ENCODE measurements at places on chromosomes 13 and 19.

DNA sequence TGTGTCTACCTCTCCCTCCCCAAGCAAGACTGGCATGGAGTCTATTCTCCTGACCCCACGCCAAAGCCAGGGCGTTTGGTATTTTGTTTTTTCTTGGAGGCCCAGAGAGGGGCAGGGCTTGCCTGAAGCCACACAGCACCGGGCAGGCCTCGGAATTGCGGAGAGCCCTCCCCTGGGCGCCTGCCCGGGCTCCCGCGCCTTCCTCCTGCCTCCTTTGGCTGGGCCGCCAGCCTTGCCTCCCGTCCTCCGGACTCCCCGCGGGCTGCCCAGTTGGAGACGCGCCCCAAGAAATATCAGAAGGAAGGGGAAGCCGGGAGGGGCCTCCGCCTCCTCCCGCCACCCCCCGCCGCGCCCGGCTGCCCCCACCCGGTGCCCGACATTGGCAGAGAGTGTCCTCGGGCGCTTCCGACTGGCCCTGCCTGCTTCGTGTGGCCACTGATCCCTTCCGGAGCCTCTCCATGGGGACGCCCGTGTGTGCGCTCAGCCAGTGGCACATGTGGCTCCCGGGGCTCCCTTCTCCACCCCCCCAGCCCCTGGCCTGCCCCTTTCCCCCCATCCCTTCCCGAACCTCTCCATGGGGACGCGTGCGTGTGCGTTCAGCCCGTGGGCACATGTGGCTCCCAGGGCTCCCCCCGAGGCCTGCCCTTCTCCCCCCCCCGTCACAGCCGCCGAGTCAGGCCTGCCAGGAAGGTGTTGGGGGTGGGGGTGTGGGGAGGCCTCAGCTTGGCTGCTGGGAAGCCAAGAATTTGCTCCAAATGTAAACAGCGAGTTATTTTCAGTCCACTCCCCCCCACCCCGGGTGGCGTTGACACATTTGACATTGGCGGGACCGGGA lies 37.3 kb downstream of the NFIC start:
- no peak for DNase-seq

GRCh38 chr13:43309311-43309710 lies 285.9 kb downstream of the DNAJC15 start:
- no peak for DNase-seq

DNA sequence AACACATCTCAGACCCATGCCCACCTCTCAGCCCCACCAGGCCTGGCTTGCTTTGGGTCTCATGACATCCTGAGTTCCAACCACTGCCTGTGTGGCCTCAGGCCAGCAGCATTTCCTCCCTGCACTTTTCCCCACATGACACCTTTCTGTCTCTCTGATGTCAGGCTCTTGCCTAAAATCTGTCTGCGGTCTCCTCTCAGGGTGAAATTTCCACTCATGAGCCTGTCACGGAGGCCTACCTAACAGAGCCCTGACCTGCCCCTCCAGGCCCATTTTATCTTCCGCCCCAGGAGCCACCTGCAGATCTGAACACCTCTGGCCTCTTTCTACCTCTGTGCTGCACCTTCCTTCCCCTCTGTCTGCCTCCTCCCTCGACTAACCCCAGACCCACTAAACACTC lies 93.5 kb downstream of the ZDHHC20 start:
- no peak for DNase-seq

GRCh38 chr13:24997367-24997967 lies 98.5 kb upstream of the PABPC3 start:
- DNase-seq = no peak

DNA sequence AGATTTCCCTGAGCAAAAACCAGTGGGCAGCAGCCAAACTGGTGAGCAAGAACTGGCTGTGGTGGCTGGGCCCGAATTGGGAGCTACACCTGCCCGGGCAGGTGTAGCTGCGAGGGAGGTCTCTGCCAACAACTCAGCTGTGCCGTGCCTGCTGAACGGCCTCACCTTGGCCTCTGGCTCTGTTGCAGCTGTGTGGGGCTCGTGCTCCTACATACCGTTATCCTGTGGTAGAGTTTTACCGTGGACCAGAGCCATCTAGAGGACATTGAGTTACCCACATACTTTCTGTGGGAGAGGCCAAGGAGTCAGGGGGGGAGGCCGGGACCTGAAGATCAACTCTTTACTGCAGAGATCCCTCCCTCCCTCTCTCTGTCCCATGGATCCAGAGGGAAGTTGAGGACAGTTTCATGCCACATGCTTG lies 113.2 kb downstream of the TM9SF2 start:
- no peak for DNase-seq

DNA sequence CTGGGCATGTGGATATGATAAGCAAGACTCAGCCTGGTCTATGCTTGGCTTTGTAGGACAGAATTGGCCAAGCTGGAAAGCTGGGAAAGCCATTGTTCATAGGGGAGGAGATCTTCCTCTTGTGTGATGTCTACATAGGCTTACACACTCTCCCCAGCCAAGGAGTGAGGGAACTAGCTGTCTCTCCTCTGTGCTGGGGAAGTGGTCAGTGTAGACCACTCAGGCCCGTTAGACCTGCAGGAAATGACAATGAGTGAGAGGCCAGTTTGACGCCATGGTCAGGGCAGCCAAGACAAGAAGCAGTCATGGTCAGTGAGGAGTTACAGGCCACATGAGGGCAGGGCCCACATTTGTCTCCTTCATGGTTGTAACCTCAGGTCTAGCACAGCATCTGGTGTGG lies 159.1 kb upstream of the KL start:
- no peak for DNase-seq

- no peak for DNase-seq
Observed at GRCh38 chr13:83311886-83312577, 570.2 kb downstream of the SLITRK1 start.

- no peak for DNase-seq
Observed at GRCh38 chr19:55673889-55674288, 1.1 kb upstream of the EPN1 start.

GRCh38 chr19:6060600-6061375 lies 49.5 kb downstream of the RFX2 start:
- DNase-seq = no peak

GRCh38 chr19:45881909-45882528 lies 3.9 kb downstream of the IRF2BP1 start:
- no peak for DNase-seq

DNA sequence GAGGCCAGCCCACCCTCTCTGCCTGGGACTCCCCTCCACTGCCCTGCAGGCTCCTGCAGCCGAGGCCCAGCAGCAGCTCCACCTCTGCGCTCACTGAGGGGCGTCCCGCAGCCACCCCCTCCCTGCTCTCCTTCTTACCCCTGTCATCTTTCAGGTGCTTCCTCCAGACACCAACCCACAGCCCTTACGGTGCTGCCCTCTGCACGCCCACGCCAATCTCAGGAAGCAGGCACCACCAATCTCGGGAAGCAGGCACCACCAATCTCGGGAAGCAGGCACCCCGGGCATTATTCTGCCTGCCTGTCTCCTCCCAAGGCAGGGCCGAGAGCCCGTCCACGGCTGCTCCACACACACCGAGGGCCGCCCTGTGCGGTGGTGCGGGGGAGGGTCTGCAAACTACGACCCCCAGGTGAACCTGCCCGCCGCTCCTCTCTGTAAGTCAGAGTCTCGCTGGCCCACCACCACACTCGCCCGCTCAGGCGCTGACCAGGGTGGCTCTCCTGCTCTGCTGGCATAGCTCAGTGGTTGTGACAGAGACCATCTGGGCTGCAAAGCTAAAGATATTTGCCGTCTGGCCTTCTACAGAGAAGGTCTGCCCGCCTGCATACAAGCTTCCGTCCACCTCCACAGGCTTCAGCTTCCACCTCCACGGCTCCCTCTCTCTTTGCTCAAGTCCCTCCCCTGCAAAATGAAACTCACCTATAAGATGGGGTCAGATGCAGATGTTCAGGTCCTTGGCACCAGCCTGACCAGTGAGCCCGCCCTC lies 2.9 kb downstream of the LSM7 start:
- DNase-seq = no peak

DNA sequence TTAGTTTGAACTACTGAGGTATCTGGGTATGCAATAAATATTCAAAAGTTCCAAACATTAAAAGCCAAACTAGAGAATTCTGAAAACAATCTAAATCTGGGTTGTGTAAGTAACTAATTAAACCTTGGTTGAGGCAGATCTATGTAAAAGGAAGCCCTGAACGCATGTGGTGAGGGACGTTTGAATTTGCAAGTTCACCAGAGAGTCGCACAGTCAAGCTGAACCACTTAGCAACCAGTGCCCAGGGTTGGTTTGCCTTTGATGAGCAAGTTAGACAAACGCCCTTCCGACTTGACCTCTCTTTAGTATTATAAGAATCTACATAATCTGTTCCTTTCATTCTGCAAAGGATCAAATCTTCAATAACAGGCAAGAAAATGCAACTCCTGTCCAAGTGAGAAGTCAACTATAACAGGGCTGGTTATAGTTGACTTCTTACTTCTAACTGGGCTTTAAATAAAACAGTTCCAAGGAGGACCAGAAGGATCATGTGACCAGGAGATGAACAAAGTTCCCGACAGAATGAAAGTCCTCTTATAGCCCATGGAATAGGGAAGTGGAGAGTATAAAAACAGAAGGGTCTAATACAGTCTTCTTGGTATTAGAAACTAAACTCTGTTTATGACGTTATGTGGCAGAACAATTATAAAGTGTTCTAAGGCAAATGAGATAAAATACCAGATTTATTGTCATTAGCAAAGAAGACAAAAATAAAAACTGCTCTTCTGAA lies 40.6 kb downstream of the PHF11 start:
- no peak for DNase-seq

- no peak for DNase-seq
Observed at GRCh38 chr13:56888455-56888854, 252.3 kb upstream of the PRR20A start.

DNA sequence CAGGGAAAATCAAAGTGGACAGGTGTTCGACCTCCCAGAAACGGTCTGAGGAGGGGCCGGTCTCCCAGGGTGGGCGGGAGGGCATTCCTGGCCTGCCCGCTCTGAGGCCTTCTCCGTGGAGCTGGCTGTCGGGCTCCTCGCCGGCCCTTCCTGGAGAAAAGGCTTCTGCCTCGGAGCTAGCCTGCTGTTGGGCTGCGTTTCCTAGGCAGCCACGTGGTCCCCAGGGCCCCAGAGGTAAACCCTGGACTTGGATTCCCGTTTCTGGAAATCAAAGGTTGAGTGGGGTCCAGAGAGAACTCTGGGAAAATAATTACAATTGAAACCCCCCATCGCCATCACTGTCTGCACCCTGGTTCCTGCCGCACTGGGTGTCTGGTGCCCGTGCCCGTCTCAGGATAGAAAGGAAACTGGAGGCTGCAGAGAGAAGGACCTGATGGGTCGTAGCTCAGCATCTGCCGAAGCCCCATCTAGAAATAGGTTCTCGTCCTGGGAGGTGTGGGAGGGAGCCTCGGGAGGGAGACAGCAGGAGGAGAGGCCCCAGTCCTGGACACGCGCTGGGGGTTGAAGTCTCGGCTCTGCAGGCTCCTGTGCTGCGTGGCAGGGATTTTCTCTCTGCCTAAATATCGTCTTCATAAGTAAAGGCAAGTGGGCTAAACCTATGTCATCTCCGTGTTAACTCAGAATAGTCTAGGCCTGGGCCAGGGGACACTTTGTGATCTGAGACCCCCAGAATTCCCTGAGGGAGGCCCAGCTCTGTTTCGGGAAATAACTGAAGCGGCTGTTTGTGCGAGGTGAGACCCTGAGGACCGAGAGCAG lies 7.7 kb upstream of the PROZ start:
- DNase-seq = no peak

- no peak for DNase-seq
Observed at GRCh38 chr19:48296963-48297734, 27.3 kb downstream of the ZNF114 start.

- no peak for DNase-seq
Observed at GRCh38 chr13:40974460-40975407, 44.4 kb downstream of the ELF1 start.

DNA sequence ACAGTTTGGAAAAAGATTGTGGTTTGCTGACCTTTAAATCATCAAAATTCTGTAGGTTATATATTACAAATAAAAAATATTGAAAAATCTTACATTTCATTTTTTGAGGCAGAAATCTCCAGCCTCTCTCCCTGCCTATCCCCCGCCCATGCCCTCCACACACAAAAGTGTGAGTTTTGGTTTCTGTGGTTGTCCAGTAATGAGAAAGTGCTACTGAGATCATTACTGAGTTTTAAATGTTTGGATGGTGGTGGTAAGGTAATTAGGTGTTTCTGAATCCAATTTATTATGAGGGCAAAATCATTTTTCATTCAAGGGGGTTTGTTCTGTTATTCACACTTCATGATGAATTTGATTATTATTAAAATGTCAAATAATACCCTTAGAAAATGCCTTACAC lies 448.0 kb upstream of the SLC10A2 start:
- DNase-seq = no peak

GRCh38 chr13:112910016-112910415 lies 59.0 kb upstream of the MCF2L start:
- DNase-seq = no peak

- DNase-seq = no peak
Observed at GRCh38 chr13:86409466-86410241, 610.4 kb upstream of the SLITRK6 start.

DNA sequence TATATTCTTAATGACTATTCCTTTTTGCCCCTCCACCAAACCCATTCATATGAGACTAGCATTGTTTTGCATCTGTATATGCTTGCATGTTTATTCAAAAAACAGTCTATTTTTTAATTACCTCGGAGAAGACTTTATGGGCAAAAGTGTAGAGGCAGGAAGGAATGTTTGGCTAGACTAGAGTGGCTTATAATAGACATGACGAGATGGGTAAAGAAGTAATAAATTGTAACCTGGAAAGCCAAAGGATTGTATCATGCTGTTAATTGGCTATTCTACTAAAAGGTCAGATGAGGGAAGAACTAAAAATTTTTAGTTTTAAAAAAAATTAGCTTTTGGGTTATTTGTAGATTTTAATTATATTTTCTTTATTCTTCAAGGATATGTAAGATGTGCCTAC lies 91.1 kb downstream of the FNDC3A start:
- no peak for DNase-seq

DNA sequence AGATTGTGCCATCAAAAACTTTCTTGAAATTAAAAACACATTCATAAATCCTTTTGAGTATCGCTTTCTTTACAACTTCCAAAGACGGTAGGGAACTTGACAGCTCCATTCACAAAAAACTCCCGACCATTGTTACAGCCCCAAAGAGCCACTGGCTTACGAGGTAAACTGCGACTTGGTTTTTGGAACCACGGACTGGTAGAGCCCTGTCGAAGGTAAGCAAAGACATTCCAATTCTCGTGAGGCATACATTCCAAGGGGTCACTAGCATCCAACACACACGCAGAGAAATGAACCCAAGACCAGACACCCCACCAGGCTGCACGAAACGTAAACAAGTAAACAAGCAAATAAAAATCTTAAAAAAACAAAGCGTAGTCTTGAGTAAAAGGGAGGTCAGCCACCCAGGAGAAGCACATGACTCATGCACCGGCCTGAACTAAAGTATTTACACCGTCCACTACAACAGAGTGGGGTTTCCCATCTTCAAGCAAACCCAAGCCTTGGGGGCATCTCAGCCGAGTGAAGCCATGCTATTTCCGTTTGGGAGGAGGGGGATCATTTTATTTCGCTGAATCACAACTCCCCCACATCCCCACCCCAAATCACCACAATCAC lies 1.4 kb downstream of the BRD4 start:
- no peak for DNase-seq

DNA sequence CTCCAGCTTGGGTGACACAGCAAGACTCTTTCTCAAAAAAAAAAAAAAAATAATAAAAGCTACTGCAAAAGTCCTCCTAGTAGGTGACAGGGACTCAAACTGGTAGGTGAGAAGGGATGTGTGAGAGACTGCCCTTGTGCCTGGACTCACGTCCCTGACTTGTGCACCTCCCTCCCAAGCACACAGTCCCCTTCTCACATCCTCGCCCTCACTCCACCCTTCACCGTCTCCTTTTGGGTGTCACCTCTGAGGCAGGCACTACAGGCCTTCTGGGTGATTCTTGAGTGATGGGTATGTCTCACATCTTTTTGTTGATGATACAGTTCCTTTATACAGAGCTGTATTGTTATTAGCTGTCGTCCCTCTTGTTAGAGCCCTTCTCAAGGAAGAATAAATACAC lies 170.5 kb downstream of the TM9SF2 start:
- no peak for DNase-seq

All from cortex of kidney (tissue), 1 donor.